ENCODE measurements at places on chromosomes 7 and 10. TPM values are rescaled to one million over a fixed set of nuclear protein-coding genes. Genes with fewer than 3 reads are reported as not detected.

DNA sequence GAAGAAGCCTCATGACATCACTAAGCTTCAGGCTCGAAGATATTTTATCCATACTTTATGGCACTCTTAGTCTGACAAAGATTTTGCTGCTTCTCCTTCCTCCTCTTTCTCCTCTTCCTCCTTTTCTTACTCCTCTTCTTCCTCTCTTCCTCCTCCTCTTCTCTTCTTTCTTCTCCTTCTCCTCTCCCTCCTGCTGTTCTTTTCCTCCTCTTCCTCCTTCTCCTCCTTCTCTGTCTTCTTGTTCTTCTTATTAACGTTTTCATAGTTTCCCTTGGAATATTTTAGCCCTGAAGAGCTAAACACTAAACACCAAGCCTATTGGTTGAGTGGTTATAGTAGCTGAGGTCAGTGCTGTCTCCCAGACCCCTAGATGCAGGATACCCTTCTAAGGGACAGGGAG lies 137.7 kb downstream of the CREB5 start:
- DNase-seq, result no peak

DNA sequence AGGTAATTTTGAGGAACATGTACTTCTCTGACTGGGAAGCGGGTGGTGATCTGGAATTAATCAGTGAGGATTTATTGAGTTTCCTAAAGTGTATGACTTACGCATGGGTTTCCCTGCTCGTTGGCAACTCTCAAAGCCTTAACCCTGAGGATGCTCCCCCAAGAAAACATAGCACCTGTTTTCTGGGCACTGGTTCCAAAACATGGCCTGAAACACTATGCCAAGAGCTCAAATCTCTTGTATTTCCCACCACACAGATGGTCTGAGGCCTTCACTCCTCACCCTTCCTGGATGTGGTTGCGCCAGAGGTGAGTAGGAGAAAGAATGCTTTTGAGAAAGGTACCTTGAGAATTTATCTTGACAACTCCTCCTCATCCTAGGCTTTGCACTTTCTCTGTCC lies 250.4 kb downstream of the FZD1 start:
- DNase-seq, result no peak

DNA sequence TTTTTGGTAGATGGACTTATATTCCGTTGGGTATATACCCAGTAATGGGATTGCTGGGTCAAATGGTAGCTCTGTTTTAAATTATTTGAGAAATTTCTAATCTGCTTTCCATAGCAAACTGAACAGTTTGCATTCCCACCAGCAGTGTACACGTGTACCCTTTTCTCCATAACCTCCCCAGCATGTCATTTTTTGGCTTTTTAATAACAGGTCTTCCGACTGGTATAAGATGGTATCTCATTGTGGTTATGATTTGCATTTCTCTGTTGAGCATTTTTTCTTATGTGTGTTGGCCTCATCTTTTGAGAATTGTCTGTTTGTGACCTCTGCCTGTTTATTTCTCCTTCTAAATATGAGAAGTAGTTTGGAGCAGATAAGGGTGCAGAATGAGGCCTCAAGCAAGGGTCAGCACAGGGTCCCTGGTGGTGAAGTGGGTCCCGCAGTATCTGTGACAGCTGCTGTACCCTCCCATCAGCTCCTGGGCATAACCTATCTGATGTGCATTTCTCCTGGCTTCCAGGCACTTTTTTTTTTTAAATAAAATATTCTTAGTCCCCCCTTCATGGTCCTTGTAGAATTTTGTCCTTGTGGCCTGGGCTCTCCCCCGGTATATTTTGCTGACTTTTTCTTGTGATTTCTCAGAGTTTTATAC lies 73.5 kb downstream of the PROSER2 start:
- no peak for DNase-seq

DNA sequence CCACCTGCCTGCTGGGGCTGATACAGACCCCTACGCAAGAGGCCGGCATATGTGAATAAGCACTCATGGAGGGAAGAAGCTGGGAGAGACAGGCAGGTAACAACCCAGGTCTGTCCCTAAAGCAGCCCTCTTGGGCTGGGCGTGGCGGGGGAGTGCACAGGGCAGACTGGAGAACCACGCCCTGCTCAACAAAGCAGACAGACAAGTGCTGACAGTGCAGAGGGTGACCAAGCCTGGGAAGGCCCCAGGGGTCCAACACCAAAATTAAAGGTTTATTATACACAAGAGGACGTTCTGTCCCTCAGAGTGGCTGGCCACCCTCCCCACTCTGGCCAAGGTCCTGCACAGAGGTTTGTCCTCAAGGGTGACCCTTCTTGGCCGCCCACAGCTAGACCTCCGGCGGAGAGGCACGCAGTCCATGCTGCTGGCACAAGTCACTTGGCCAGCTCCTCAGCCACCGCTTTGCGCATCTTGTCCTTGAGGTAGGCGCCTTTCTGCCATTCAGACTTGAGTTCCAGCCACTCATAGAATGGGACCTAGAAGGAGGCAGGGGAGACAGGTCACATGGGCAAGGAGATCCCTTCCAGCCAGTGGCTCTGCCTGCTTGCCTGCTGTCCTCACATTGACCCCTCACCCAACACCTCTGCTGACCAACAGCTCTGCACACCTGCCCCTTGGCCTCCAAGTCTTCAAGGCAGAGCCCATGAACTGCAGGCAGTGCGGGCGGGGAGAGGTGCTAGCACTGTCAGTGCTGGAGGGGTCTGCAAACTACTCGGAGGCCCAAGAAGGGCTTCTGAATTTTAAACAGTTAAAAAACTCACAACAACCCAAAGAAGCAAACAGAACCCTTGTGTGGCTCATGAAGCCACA lies 11.4 kb upstream of the NACAD start:
- no peak for DNase-seq

GRCh38 chr10:53894145-53894544 lies 906.9 kb downstream of the PCDH15 start:
- no peak for DNase-seq

- no peak for DNase-seq
These were observed 870.4 kb downstream of the PCDH15 start for GRCh38 chr10:53930648-53931047.

Gene CALHM2
- 11.3 TPM for total RNA-seq

Gene NXPH1
- not detected for total RNA-seq

Gene ABCB1
- 1.0 TPM for total RNA-seq

Gene ASZ1
- not detected for total RNA-seq

Gene NAT16
- not detected for total RNA-seq

Gene MTURN
- total RNA-seq, result 21.3 TPM

Gene WASHC2A
- total RNA-seq, result 45.4 TPM

Gene TMEM196
- total RNA-seq, result not detected
